ENCODE measurements at places on chromosomes 1 and 21.

- DNase-seq = no peak
These were observed 32.1 kb upstream of the COL18A1 start for GRCh38 chr21:45372732-45373355.

DNA sequence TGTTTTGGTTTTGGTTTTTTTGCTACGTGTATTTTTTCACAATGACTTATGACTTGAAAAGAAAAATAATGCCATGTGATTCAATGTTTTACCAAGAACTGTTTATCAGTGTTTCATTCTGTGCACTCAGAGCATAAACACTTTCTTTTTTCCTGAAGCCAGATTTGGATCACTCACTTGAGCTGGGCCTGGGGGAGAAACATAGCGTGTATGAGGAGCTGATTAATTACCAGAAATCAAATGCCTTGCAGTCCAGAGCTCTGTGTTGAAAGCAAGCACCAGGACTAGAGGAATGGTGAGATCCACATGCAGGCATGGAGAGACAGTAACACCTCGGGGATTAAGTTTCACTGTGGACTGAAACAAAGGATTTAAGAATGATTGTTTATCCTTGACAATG is 642.1 kb upstream of the ADGRL2 start:
- no peak for DNase-seq

DNA sequence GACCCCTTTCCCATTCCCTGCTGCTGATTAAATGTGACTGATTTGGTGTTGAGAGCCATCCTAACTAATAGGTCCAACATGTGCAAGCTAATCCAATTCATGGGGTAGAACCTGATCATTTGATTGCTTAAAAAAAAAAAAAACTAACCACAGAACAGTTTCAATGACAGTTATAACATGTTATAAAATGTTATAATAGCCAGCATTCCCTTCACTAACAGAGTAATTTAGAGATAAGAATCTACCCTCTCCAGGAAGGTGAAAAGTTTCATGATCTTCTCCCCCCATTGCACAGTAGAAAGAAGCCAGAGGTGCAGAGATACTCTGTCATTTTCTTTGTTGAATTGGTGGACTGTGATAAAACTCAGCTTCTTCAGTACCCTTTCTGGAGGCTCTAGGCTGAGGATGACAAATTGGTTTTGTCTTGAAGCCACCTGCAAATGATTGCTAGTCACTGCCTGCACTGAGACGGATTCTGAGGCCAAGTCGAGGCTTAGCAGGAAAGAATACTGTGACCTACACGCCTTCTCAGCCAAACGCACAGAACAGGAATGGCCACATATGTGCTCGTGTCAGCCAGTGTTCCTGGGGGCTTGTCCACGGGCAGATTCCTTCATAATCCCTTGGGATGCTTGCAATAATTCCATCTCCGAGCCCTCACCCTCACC is 215.7 kb upstream of the IRF2BP2 start:
- DNase-seq = no peak

DNA sequence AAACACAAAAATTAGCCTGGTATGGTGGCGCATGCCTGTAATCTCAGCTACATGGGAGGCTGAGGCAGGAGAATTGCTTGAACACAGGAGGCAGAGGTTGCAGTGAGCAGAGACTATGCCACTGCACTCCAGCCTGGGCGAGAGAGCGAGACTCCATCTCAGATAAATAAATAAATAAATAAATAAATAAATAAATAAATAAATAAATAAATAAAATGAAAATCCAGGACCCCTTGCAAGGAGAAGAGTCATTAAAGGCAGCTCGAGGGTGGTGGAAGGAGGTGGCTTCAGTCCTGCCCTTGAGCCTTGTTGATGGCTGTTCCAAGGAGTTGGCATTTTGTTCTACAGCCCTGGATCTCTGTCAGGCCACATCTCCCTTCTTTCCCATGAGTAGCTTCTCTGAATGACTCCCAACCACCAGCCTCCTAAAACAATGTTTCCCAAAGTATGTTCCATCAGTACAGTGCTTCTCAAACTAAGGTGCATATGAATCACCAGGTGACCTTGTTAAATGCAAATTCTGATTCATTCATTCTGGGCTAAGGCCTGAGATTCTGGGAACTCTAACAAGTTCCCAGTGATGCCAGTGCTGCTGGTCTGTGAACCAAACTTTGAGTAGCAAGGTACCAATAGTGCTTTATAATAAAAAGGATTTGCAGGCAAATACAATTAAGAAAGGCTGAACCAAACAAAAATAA is 99.0 kb downstream of the KCNN3 start:
- DNase-seq = no peak

DNA sequence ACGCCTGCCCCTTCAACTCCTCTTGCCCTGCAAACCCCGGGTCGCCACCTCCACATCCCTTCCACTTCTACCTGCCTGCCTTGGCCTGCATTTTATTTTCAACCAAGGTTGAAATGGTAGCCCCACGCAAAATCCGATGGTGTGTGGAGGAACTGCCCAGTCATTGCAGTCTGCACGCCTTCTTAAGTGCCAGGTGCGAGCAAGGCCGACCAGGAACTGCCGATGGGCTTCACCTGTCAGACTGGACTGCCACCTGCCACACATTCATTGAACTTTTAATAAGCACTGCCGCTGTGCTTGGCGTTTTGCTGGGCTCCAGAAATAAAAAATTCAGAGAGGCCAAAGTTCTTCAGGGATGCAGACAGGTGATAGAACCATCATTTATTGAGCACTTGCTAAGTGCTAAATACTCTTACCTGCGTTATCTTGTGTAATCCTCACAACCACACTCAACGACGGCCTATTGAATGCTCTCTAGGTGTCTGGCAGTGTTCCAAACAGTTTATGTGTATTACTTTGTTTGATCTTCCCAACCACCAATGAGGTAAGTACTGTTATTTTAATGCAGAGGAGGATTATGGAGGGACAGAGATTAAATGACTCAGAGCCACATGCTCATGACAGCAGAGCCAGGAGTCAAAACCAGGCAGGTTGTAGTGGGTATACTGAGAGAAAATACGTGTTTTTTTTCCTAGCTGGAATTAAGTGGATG is 36.2 kb downstream of the CACHD1 start:
- DNase-seq = peak; percentile 2

DNA sequence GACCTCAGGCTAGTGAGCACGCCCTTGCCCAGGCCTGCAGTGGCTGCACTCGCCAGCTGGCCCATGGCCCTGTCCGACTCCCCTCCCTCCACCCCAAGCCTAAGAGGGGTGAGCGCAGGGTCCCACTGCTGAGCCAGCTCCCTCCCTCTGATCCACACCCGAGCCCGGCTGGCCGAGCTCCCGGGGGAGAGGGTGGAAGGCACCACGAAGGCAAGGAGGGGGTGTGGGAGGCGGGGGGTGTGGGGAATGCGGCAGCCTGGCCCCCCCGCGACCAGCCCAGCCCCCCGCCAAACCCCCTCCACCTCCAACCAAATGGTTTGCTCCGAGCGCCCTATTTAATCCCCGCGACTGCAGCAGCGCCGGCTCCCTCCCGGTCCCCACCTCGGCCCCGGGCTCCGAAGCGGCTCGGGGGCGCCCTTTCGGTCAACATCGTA is at the start of gene CADM3:
Gene CADM3, plus strand, starts transcription at position 362 of the 434 bp plus-strand sequence. CDS start 151 bp downstream, outside the sequence.
- no peak for DNase-seq

GRCh38 chr1:54398963-54399528 is 7.1 kb downstream of the SSBP3 start:
- DNase-seq = no peak

- no peak for DNase-seq
These were observed 73.1 kb upstream of the USP24 start for GRCh38 chr1:55288245-55288644.

DNA sequence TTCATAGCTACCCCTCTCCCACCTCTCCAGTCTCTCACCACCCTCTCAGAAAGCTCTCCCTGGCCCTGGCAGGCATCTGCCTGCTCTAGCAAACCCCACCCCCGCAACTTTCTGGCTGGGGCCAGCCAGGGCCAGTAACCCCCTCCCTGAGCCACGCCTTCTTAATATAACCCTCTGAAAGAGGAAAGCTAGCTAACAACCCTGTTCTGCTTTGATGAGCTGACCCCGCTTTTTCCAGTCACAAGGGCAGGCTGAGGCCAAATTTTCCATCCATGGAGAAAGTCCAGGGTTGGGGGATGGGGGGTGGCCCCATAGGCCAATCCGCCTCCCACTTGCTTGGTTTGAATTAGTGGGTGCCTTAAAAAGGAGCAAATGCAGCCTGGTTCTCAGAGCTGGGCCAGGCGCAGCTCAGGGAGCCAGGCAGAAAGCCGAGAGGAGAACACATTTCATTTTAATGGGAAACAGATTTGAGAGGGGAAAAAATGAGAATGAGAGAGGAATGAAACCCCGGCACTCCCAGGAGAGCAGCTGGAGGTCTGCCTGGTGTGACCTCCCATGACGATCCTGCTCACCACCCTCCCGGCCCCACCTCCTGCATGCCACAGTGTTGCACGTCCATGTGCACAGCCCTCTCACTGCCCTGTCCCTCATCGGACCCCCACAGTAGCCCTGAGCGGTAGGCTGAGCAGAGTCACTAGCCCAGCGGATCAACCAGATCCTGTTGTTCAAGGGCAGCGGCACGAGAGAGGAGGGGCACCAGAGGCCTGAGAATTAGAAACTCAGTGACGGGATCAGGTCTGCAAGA is 62.3 kb downstream of the OPTC start:
- no peak for DNase-seq

DNA sequence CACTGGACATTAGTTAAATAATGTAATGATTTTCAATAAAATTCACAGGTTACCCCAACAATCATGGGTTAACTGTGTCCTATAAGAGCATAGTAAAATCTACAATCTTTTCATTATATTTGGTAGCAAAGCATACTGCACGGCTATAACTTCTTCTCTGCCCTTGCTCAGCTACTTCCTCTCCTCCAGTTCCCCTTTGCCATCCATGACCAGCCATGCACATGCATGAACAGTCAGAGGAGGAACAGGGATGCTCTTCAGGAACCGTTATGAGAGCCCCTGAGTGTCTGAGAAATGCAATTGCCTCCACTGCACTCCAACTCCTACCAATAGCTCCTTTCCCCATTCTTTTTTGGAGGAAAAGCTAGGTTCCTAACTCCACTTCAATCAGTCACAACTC is 646.7 kb downstream of the LTN1 start:
- DNase-seq = no peak

DNA sequence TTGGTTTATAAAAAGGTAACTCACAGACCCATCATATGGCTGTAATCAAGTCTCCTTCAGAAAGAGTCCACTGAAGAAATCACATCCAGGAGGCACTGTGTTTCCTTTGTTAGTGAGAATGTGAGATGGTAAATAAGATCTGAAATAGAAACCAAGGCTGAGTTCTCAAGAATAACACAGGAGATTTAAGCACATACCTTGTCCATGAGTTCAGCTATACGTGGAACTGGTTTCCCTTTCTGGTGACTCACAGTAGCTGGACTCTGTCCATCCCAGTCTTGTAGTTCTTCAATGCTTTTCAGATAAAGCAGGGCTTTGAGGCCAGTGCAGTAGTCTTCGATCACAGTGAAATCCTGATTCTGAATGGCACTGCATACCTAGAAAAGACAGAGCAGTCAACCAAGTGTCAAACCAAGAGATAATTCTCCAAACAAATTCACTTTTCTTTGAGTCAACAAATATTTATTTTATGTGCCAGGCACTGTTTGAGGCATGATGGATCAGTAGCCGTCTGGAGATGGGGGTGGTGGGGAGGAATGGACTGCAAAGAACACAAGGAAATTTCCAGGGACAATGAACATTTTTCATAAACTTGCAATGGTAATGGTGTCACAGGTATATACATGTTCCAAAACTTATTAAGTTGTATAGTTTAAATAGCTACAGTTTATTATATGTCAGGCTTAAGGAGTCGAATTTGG is 471.4 kb downstream of the PTBP2 start:
- DNase-seq = no peak

GRCh38 chr1:168287237-168287664 is 6.6 kb downstream of the TBX19 start:
- DNase-seq = no peak

DNA sequence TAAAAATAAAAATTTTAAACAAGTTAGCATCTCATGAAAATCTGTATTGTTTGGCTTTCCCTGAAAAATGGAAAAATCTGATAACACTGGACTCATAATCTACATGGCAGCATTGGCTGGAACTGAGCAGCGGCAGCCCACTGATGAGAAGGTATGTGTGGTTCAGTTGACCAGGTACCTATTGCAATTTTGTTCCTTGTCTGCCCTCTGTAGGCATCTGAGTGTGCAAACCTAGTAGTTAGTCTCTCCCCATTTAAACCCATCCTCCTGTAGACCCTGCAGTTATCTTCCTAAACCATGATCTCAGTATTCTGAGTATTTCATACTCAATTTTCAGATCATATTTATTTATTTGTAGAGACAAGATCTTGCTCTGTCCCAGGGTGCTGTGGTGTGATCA is 59.4 kb upstream of the SERBP1 start:
- DNase-seq = no peak

DNA sequence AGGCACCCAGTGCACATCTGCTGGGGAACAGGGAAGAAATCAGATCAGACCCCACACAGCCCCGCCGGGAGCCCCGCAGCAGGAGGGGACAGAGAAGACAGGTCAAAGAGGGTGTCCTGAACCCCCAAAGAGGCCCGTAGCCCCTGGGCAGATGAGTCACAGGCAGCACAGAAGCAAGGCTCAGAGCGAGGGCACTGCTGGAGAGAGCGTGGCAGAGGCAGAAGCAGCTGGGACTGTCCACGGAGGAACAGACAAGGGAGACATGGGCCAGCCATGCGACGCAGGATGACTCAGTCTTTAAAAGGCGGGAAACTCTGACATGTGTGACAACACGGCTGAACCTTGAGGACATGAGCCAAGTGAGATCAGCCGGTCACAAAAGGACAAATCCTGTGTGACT is 14.5 kb upstream of the PRDM16 start:
- no peak for DNase-seq

- DNase-seq = no peak
These were observed 84.6 kb downstream of the ACTL8 start for GRCh38 chr1:17839641-17840196.

DNA sequence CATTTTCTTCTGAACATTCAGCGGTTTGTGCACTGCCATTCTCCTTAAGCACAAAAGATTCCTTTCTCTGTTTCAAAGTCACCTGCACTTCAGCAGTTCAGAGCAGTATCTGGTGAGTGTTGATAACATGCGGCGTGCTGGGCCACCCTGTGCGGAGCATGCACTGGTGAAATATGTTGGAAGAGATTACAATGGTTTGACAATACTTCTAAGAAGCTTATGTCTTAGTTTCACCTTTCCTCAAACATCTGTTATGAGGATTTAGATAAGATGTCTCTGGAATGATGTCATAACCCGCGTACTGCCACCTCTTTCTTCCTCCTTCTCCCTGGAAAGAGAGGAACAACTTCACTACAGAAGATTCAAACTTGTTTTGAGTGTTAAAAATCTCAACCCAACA is 650.3 kb downstream of the AJAP1 start:
- DNase-seq = no peak

GRCh38 chr1:4969556-4970129 is 315.2 kb downstream of the AJAP1 start:
- DNase-seq = no peak

- no peak for DNase-seq
These were observed 65.4 kb downstream of the RPE65 start for GRCh38 chr1:68384321-68384813.
